ENCODE measurements at places on chromosomes 7 and 10. TPM values are rescaled to one million over a fixed set of nuclear protein-coding genes. Genes with fewer than 3 reads are reported as not detected.
A peak's percentile ranks its signal among the peaks of the same experiment; 100 is the strongest.

SPDYE1 gene
- not detected for polyA plus RNA-seq

HHEX gene
- 5.5 TPM for polyA plus RNA-seq

CFAP69 gene
- polyA plus RNA-seq: not detected

EIF4EBP2 gene
- polyA plus RNA-seq: 105 TPM

GRCh38 chr7:134134004-134134403 is 6.9 kb downstream of the LRGUK start:
- DNase-seq: no peak
- no peaks in the 10 kb centered on the region for H3K4me1 ChIP-seq
- H3K4me3 ChIP-seq: no peak overlapping the region
- no peaks in the 10 kb centered on the region for H3K36me3 ChIP-seq
- H3K27me3 ChIP-seq: peaks cover 3% of the 10 kb centered on the region

- H3K4me1 ChIP-seq: no peaks in the 10 kb centered on the region
- no peak overlapping the region for H3K4me3 ChIP-seq
- H3K27me3 ChIP-seq: peaks cover 8% of the 10 kb centered on the region
- no peak for DNase-seq
Observed at GRCh38 chr10:75640381-75640780, 209.0 kb downstream of the LRMDA start.

DNA sequence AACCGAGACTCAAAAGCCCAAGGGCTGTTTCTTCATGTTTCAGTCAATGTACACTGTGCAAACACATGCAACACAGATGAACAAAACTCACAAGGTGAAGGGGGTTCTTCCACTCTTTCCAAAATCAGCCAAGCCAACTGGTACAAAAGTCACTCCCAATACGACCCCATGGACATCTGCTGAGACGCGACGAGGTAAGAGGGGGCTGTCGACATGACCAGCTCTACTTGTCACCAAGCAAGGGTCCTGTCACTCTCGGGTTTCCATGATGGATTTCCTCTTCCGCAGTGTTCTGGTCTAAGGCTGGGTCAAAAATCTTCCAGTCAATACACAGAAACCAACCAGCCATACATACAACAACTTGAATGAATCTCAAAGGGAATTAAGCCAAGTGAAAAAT is 37.8 kb downstream of the CTBP2 start:
- H3K27ac ChIP-seq: peak overlapping the region; percentile 87
- H3K27me3 ChIP-seq: no peaks in the 10 kb centered on the region
- H3K4me1 ChIP-seq: peaks cover 99% of the 10 kb centered on the region
- no peak for DNase-seq

GRCh38 chr7:111685349-111685748 is 123.1 kb upstream of the IMMP2L start:
- no peaks in the 10 kb centered on the region for H3K27me3 ChIP-seq
- no peak for DNase-seq
- no peak overlapping the region for H3K27ac ChIP-seq
- no peak overlapping the region for H3K4me3 ChIP-seq
- H3K36me3 ChIP-seq: no peaks in the 10 kb centered on the region

DNA sequence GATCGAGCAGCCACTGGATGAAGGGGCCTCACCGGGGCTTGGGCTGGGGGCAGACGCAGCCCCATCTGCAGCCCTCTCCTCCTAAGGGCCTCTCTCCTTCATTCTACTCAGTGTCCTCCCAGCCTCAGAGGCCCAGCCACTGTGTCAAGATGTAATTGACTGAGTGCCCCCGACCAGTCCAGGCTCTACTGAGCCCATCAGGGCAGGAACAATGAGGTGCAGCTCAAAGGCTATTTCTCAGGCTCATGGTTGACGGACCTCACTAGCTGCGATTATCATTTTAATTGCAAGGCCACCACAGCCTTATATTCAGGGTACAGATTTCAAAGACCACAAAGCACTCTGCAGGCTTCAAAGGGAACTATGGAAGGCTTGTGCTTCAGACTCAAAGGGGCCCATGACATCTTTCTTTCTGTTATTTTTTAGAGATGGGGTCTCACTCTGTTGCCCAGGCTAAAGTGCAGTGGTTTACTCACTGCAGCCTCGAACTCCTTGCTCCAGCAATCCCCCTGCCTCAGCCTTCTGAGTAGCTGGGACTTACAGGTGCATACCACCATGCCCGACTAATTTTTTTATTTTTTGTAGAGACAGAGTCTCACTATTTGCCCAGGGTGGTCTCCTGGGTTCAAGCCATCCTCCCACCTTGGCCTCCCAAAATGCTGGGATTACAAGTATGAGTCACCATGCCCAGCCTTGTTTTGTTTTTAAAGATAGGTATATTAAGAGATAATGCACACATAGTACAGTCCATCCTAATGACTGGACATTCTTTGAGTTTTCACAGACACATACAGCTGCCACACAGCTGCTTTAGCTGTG is 23.7 kb downstream of the SLC29A3 start:
- DNase-seq: no peak
- no peaks in the 10 kb centered on the region for H3K4me1 ChIP-seq
- H3K36me3 ChIP-seq: peaks cover 5% of the 10 kb centered on the region
- H3K27me3 ChIP-seq: no peaks in the 10 kb centered on the region

DNA sequence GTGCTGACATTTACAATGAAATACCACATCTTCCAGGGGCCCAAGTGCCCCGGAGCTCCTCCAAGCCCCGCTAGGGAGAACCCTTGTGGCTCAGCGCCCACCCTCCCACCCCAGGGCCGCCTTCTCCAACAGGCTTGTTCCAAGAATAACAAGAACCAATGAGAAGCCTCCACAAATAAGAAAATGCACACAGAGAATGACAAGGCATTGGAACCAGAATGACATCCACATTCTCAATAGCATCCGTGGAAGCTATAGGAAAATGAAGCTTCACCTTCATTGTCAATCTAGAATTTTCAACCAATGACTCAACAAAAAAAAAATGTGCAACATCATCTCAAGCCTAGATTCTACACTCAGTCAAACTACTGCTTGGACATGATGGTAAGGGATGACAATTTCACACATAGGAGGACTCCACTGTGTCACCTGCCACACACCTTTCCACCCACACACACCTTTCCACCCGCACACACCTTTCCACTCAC is 50.4 kb upstream of the PPP2R2D start:
- no peak overlapping the region for H3K27ac ChIP-seq
- no peak overlapping the region for H3K4me3 ChIP-seq
- H3K4me1 ChIP-seq: no peaks in the 10 kb centered on the region
- DNase-seq: no peak

- no peak overlapping the region for H3K4me3 ChIP-seq
- no peaks in the 10 kb centered on the region for H3K4me1 ChIP-seq
- H3K27me3 ChIP-seq: peaks cover 3% of the 10 kb centered on the region
Observed at GRCh38 chr7:48245751-48246472, 74.7 kb downstream of the ABCA13 start.

DNA sequence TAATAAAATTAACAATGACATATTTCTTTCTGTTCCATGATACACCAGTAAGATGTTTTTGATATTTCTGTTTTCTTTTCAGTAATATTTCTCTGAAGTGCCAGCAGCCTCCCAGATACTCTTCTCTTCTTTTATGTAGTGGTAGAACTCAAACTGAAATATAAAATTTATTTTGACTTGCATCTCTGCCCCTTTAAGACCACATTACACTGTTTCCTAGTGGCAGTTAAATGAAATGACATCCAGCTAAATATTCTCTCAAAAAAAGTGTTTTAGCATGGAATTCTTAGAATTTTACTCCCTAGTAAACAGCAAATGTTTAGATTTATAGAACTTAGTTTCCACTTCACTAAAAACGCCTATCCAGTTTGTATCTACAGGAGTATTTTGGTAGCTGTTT is 237.2 kb upstream of the MTPN start:
- no peak overlapping the region for H3K27ac ChIP-seq
- H3K36me3 ChIP-seq: peaks cover 9% of the 10 kb centered on the region
- H3K4me1 ChIP-seq: no peaks in the 10 kb centered on the region
- no peaks in the 10 kb centered on the region for H3K27me3 ChIP-seq
- DNase-seq: no peak
- no peak overlapping the region for H3K4me3 ChIP-seq

DNA sequence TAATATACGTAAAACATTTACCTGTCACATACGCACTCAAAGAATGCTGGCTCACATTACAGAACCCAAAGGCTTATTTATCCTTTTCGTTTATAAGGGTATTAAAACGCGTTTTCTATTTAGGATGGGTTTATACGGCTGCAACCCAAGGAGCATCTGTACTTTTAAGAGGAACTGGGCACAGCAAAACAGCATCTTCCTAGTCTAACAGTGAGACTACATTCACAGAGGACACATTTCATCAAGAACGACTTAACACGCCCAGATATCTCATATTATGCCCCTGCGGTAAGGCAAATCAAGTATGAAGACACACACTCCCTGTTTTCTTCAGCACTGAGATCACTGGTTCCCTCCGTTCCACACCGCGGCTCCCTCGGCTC is 533 bp upstream of the DMTF1 start:
- H3K4me1 ChIP-seq: peaks cover 49% of the 10 kb centered on the region
- H3K4me3 ChIP-seq: peak overlapping the region; percentile 95
- DNase-seq: no peak
- peaks cover 18% of the 10 kb centered on the region for H3K27me3 ChIP-seq

DNA sequence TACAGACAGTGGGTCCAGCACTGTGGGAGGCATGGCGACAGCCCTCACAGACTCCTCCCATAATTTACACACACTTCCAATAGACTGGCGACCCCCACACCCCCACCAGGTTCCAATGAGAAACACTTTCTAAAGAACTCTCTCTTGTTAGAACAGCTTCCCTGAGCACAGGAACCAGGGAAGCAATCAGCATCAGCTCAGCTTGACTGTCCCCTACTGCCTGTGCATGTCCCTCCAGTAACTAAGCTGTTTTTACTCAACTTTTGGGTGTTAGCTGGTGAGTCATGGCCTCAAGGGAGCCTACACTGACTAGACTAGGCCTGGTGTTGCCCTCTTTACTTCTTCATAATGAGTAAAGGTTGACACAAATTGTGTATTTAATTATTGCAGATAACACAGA is 32.6 kb upstream of the HERPUD2 start:
- H3K27me3 ChIP-seq: peaks cover 21% of the 10 kb centered on the region
- peak overlapping the region; percentile 63 for H3K4me3 ChIP-seq
- H3K4me1 ChIP-seq: peaks cover 96% of the 10 kb centered on the region
- peak overlapping the region; percentile 91 for H3K27ac ChIP-seq

GRCh38 chr7:151095828-151096475 is 9.7 kb downstream of the AGAP3 start:
- H3K36me3 ChIP-seq: no peaks in the 10 kb centered on the region
- no peak for DNase-seq
- H3K27me3 ChIP-seq: no peaks in the 10 kb centered on the region
- no peak overlapping the region for H3K4me3 ChIP-seq
- H3K27ac ChIP-seq: no peak overlapping the region
- peaks cover 3% of the 10 kb centered on the region for H3K4me1 ChIP-seq

All from immature natural killer cell (primary cell).